ENCODE measurements at places on chromosomes 2 and 18.

- H3K36me3 ChIP-seq = no peaks in the 10 kb centered on the region
- no peak for DNase-seq
- no peaks in the 10 kb centered on the region for H3K27me3 ChIP-seq
- no peaks in the 10 kb centered on the region for H3K4me1 ChIP-seq
These were observed 332.3 kb upstream of the FIGN start for GRCh38 chr2:164068063-164068462.

DNA sequence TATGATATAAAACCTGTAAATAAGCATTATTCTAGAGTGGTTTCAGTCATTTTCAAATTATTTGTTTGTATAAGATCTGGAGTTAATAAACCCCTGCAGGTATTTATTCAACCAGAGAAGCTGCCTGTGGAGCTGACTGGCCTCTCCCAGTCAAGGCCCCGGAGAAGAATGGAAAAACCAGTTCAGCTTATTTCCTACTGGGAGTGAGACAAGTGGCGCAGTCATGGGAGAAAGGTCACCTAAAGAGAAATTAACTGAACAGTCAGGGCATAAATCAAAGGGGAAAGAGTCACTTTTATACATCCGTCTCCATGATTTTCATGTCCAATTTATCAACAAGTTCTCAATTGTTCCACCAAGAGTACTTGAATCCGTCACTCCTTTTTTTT, 240.9 kb downstream of the RNF152 start:
- no peak for DNase-seq
- no peak overlapping the region for H3K4me3 ChIP-seq

- DNase-seq = no peak
- H3K4me3 ChIP-seq = no peak overlapping the region
- H3K36me3 ChIP-seq = no peaks in the 10 kb centered on the region
- H3K27ac ChIP-seq = no peak overlapping the region
These were observed 183.7 kb downstream of the FHOD3 start for GRCh38 chr18:36481201-36481657.

GRCh38 chr2:29733965-29734364, 187.4 kb downstream of the ALK start:
- H3K36me3 ChIP-seq = no peaks in the 10 kb centered on the region
- no peak overlapping the region for H3K4me3 ChIP-seq
- peaks cover 2% of the 10 kb centered on the region for H3K4me1 ChIP-seq
- H3K27ac ChIP-seq = no peak overlapping the region

- H3K27me3 ChIP-seq = no peaks in the 10 kb centered on the region
- H3K4me1 ChIP-seq = no peaks in the 10 kb centered on the region
- H3K4me3 ChIP-seq = no peak overlapping the region
- H3K36me3 ChIP-seq = no peaks in the 10 kb centered on the region
- no peak for DNase-seq
- H3K27ac ChIP-seq = no peak overlapping the region
These were observed 245.2 kb upstream of the GULP1 start for GRCh38 chr2:188046437-188046836.

- no peaks in the 10 kb centered on the region for H3K4me1 ChIP-seq
- H3K4me3 ChIP-seq = no peak overlapping the region
- H3K36me3 ChIP-seq = no peaks in the 10 kb centered on the region
- DNase-seq = no peak
- no peak overlapping the region for H3K27ac ChIP-seq
These were observed 143.7 kb upstream of the NOSTRIN start for GRCh38 chr2:168658706-168659105.

- H3K36me3 ChIP-seq = no peaks in the 10 kb centered on the region
- H3K4me3 ChIP-seq = no peak overlapping the region
- H3K27me3 ChIP-seq = peaks cover 10% of the 10 kb centered on the region
- no peak overlapping the region for H3K27ac ChIP-seq
- DNase-seq = no peak
These were observed 333.1 kb downstream of the DSEL start for GRCh38 chr18:67183398-67183797.

DNA sequence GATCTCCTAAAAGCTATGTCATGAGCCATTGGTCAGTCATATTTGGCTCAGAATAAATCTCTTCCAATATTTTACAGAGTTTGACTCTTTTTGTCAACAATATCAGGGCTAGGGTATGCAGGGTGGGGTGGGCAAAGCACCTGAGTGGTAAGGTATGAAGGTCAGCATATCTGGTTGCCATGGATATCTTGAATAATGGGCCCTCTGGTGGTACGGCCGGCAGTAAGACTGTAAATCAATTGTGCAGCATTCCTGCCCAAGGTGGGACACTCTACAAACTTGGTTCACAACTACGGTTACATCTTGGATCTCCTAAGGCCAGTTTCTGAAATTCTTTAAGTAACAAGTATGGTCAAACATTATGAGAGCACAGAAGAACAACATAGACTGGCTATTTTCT, 119.6 kb downstream of the SPOPL start:
- H3K27me3 ChIP-seq = peaks cover 45% of the 10 kb centered on the region
- H3K36me3 ChIP-seq = no peaks in the 10 kb centered on the region
- no peaks in the 10 kb centered on the region for H3K4me1 ChIP-seq
- H3K27ac ChIP-seq = no peak overlapping the region

- DNase-seq = no peak
- H3K27ac ChIP-seq = no peak overlapping the region
- peaks cover 51% of the 10 kb centered on the region for H3K4me1 ChIP-seq
- no peaks in the 10 kb centered on the region for H3K27me3 ChIP-seq
- peaks cover 8% of the 10 kb centered on the region for H3K36me3 ChIP-seq
These were observed 206.7 kb upstream of the TRIB2 start for GRCh38 chr2:12510070-12510469.

- no peak for DNase-seq
- no peaks in the 10 kb centered on the region for H3K36me3 ChIP-seq
- H3K27ac ChIP-seq = no peak overlapping the region
- H3K4me1 ChIP-seq = no peaks in the 10 kb centered on the region
- peaks cover 26% of the 10 kb centered on the region for H3K27me3 ChIP-seq
These were observed 70.6 kb upstream of the CTDP1 start for GRCh38 chr18:79608999-79609461.

GRCh38 chr2:71082402-71083252, 14.2 kb downstream of the NAGK start:
- peaks cover 12% of the 10 kb centered on the region for H3K36me3 ChIP-seq
- no peak for DNase-seq
- no peak overlapping the region for H3K4me3 ChIP-seq

DNA sequence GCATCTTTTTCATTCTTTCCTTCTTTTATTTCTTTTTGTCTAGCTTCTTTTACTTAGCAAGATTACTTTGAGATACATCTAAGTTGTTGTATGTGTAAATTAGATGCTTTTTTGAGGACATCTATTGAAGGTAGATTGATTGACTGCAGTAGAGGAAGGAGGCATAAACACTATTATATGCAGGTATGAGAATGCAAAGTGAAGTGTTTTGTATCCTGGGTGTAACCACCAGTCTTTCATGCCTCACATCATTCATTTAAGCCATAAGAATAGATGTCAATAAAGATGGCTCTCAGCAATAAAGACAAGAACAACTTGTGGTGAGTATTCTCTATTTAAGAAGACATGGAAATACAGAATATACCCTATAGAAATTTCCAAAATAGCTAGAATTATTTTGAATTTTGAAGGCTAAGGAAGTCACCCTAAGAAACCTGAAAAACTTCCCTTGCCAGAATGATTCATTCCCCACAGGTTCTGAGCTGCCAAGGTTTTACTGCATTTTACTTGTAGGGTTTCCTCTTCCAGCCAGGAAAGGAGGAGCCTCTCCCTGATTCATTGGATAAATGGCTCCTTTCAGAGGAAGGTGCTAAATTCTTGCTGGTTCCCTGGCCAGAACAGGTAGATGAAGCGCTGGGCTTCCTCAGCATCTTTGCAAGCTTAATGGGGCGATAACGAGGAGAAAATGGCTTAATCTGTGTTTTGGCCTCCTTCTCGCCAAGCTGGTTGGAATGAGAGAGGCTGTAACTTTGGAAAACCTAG, 279.8 kb upstream of the SLC14A2 start:
- H3K36me3 ChIP-seq = no peaks in the 10 kb centered on the region
- H3K27me3 ChIP-seq = peaks cover 16% of the 10 kb centered on the region
- no peak for DNase-seq

GRCh38 chr2:239903210-239903609, 121.9 kb downstream of the NDUFA10 start:
- no peak overlapping the region for H3K4me3 ChIP-seq
- no peak overlapping the region for H3K27ac ChIP-seq
- H3K4me1 ChIP-seq = no peaks in the 10 kb centered on the region
- peaks cover 3% of the 10 kb centered on the region for H3K36me3 ChIP-seq
- peaks cover 8% of the 10 kb centered on the region for H3K27me3 ChIP-seq
- no peak for DNase-seq

GRCh38 chr18:61766266-61766884, 126.4 kb downstream of the RNF152 start:
- H3K4me1 ChIP-seq = peaks cover 10% of the 10 kb centered on the region
- no peak overlapping the region for H3K27ac ChIP-seq
- H3K4me3 ChIP-seq = no peak overlapping the region
- H3K27me3 ChIP-seq = peaks cover 16% of the 10 kb centered on the region

GRCh38 chr2:171706152-171706803, 19.0 kb downstream of the DYNC1I2 start:
- H3K27me3 ChIP-seq = no peaks in the 10 kb centered on the region
- no peak overlapping the region for H3K27ac ChIP-seq
- DNase-seq = no peak
- H3K36me3 ChIP-seq = peaks cover 20% of the 10 kb centered on the region

DNA sequence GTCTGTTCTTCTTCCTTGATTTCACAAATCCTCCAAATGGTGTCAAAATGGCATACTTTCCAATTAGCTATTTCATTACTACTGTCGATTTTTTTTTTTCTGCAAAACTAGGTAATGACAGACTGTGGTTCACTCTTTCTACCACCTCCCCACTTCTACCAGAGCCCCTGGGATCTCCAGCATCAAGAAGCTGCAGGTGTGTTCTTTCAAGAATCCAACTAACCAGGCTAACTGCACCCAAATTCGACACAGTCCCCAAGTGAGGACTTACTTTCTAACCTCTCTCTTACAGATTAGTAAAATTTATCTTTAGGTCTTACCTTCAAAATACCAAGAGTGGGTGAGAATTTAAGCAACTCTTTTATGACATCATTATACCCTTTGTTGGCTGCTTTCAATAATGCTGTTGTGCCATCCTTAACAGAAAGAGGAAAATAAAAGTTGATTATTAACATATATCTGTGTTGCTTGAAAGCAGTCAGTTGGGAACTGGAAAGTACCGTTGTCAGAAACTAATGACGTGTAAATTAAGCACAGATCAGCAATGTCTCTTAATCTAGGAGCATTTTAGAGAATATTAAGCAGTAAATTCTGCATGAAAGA, 31.2 kb upstream of the NPC1 start:
- no peak overlapping the region for H3K4me3 ChIP-seq
- no peak overlapping the region for H3K27ac ChIP-seq
- peaks cover 4% of the 10 kb centered on the region for H3K4me1 ChIP-seq
- peaks cover 2% of the 10 kb centered on the region for H3K36me3 ChIP-seq
- DNase-seq = no peak

GRCh38 chr2:104476075-104476474, 377.8 kb upstream of the POU3F3 start:
- no peaks in the 10 kb centered on the region for H3K4me1 ChIP-seq
- no peak overlapping the region for H3K27ac ChIP-seq
- no peaks in the 10 kb centered on the region for H3K27me3 ChIP-seq
- H3K36me3 ChIP-seq = no peaks in the 10 kb centered on the region
- no peak overlapping the region for H3K4me3 ChIP-seq

- no peak for DNase-seq
- H3K27ac ChIP-seq = no peak overlapping the region
- peaks cover 6% of the 10 kb centered on the region for H3K4me1 ChIP-seq
- H3K4me3 ChIP-seq = no peak overlapping the region
These were observed 185.0 kb upstream of the HS6ST1 start for GRCh38 chr2:128503399-128504245.

- H3K27me3 ChIP-seq = peaks cover 88% of the 10 kb centered on the region
- DNase-seq = peak; percentile 55
- no peak overlapping the region for H3K27ac ChIP-seq
These were observed 10.6 kb upstream of the HOXD4 start for GRCh38 chr2:176140513-176141317.

All from effector memory CD8-positive, alpha-beta T cell (primary cell).